Sigmoid colon (tissue), 7 donors: ENCODE measurements at places on chromosomes 2 and 18. TPM values are rescaled to one million over a fixed set of nuclear protein-coding genes. Genes with fewer than 3 reads are reported as not detected.

SERPINB4 gene
- not detected for total RNA-seq

NT5DC4 gene
- total RNA-seq, result not detected

ZNF521 gene
- 40.2 TPM for total RNA-seq

- DNase-seq, result no peak
- H3K27me3 ChIP-seq, result no peaks in the 10 kb centered on the region
These were observed 31.4 kb upstream of the CASP8 start for GRCh38 chr2:201228912-201229290.

- no peak overlapping the region for H3K4me3 ChIP-seq
- no peak overlapping the region for H3K27ac ChIP-seq
- DNase-seq, result no peak
- no peaks in the 10 kb centered on the region for H3K27me3 ChIP-seq
These were observed 76.2 kb downstream of the MAP3K20 start for GRCh38 chr2:173151671-173152401.

- peak overlapping the region; percentile 87 for H3K27ac ChIP-seq
- peaks cover 38% of the 10 kb centered on the region for H3K4me1 ChIP-seq
- no peak overlapping the region for H3K4me3 ChIP-seq
- no peak for DNase-seq
- no peaks in the 10 kb centered on the region for H3K36me3 ChIP-seq
These were observed 73.3 kb downstream of the NDUFA10 start for GRCh38 chr2:239951825-239952224.

DNA sequence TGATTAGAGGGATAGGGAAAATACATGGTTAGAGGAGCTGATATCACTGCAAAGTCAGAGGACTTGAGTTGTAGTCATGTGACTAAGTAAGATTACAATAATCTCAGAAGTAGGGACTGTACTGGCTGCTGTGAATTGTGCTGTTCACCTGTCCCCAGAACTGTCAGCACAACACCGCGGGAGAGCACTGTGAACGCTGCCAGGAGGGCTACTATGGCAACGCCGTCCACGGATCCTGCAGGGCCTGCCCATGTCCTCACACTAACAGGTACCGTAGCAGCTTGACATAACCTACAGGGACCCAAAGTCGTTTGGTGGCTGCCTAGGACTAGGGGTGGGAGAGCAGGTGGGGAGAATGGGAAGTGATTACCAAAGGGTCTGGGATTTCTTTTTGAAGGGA is 132.8 kb upstream of the TTC39C start:
- no peak overlapping the region for H3K27ac ChIP-seq
- H3K4me1 ChIP-seq, result peaks cover 6% of the 10 kb centered on the region
- H3K27me3 ChIP-seq, result no peaks in the 10 kb centered on the region

DNA sequence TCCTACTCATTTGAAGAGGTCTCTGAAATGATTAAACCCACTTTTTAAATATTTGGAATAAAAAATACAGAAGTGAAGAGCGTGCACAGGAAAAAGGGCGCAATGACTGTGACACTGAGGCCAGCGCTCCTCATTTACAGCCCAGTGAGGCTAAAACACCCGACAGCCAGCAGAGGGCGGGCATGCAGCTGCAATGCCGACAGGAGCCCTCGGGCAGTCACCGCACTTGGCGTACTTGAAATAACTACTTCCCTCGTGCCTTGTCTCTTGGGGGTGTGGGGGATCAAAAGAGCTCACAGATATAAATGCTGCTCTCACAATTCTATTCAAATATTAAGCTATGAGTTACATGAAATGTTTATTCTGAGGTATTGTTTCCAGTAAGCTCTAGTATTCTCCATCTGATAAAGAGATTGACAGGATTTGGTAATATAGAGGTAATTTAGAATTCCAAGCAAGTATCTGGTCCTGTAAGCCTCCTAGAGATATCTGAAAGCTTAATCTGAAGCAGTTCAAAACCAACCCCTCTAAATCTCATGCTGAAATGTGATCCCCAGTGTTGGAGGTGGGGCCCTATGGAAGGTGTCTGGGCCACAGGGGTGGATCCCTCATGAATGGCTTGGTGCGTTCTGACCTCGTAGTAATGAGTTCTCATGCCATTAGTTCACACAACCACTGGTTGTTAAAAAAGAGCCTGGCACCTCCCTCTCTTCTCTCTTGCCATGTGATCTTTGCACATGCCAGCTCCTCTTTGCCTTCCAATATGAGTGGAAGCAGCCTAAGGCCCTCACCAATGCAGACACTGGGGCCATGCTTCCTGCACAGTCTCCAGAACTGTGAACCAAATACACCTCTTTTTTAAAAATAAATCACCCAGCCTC is 93.6 kb downstream of the ZAP70 start:
- no peak overlapping the region for H3K27ac ChIP-seq
- no peak overlapping the region for H3K4me3 ChIP-seq
- peak; percentile 89 for DNase-seq
- no peaks in the 10 kb centered on the region for H3K4me1 ChIP-seq
- no peaks in the 10 kb centered on the region for H3K36me3 ChIP-seq

DNA sequence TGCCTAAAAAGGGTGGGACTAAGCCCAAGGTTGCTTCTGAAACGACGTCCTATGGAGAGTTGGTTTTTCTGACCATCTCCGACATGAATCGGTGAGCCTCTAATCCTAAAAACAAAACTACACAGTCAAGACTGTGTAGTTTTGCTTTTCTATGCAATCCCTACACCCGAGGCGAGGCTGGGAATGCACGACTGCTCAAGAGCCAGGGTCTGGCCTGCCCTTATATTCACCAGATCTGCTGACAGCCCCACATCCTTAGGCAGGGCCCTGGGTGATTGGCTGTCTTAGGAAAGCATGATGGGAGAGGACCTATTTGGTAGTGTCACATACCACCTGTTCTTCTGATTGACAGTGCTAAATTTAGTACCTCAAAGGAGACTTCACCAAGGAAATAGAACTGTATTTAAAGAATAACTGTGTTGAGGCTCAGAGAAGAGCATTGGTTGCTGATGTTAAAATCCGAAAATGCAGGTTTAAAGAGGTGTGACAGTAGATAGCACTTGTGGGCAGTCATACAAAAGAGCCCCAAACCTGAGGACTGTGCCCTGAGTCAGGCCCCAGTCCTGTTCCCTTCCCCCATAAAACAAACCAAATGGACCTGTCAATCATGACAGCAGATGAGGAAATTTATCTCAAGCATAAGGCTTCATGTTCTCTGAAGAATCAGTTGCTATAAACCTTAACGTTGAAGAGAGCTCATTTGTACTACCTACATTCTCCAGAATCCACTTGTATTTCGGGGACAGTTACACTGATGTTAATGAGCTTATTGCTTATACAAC is at the start of gene TTN:
Gene TTN, minus strand, starts transcription at position 197 of the 782 bp plus-strand sequence. CDS start 2,781 bp downstream, outside the sequence.
- DNase-seq, result no peak
- no peak within 1 kb of the TSS for H3K27ac ChIP-seq
- H3K4me3 ChIP-seq, result no peak within 1 kb of the TSS
- H3K27me3 ChIP-seq, result no peaks in the 10 kb centered on the region

- H3K36me3 ChIP-seq, result no peaks in the 10 kb centered on the region
- no peak for DNase-seq
- H3K4me1 ChIP-seq, result no peaks in the 10 kb centered on the region
- no peak overlapping the region for H3K27ac ChIP-seq
These were observed 466.4 kb downstream of the TDRD15 start for GRCh38 chr2:21590026-21590690.

GRCh38 chr2:238926761-238927611 is 79.1 kb downstream of the TWIST2 start:
- H3K4me1 ChIP-seq, result peaks cover 8% of the 10 kb centered on the region
- DNase-seq, result peak; percentile 60
- H3K27ac ChIP-seq, result no peak overlapping the region
- H3K27me3 ChIP-seq, result no peaks in the 10 kb centered on the region
- H3K36me3 ChIP-seq, result no peaks in the 10 kb centered on the region
- no peak overlapping the region for H3K4me3 ChIP-seq

DNA sequence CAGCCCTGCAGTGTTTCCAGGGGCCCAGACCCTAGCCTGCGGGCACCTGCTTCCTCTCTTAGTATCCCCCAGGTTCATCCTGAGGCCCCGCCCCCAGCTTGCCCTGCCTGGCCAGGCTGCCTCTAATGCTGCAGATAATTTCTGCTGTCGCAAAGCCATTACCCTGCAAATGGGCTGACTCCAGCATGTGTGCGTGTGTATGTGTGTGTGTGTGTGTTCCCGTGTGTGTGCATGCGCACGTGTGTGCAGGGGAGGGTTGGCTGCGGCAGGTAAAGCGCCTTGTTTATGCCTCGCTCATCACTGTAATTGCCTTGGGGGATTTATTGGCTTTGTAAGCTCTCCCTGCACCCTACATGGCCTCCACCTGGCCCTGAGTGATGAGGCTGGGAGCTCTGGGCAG is 7.6 kb upstream of the PRSS56 start:
- H3K4me3 ChIP-seq, result no peak overlapping the region
- H3K27ac ChIP-seq, result no peak overlapping the region
- no peaks in the 10 kb centered on the region for H3K27me3 ChIP-seq
- no peaks in the 10 kb centered on the region for H3K36me3 ChIP-seq
- no peak for DNase-seq

DNA sequence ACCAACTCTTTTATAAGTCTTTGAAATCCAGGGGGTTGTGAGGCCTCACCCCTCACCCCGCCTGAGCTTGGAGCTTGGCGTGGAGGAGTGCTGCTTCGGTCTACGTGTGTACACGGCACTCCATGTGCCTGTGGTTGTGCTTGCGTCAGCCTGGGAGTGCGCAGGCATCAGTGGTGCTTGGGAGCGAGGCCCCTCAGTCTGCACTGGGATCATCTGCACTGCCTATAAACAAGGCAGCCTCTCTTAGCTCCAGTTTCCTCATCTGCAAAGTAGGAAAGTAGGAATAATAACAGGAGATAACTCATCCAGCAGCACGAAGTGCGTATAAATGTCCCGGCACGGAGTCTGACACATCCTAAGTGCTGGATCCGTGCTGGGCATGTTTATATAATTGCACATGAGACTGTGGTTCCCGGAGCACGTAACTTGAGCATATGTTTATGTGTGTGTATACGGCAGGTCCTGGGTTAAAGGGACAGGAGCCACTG is 1.2 kb downstream of the GYPC start:
- peak; percentile 95 for DNase-seq
- peaks cover 67% of the 10 kb centered on the region for H3K4me1 ChIP-seq
- H3K27ac ChIP-seq, result peak overlapping the region; percentile 99
- no peaks in the 10 kb centered on the region for H3K36me3 ChIP-seq
- peak overlapping the region; percentile 87 for H3K4me3 ChIP-seq
